ENCODE measurements at places on chromosomes 3 and 15.

DNA sequence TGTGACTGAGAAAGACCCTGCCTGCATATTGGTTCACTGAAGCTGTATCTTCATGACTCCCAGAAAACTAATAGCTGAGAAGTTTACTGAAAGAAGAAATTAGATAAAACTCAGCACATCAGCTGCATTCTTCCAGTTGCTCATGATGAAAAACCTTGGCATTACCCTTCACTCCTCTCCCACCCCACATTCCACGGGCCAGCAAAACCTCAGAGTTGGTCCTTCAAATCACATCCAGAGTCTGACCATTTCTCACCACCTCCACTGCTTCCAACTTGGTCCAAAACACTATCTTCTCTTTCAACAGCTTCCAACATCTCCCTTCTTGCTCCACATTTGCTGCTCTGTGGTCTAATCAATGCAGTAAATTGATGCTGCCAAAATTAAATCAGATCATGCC, 97.1 kb downstream of the CD47 start:
- DNase-seq, result no peak

GRCh38 chr3:42117175-42118008, 26.2 kb downstream of the TRAK1 start:
- DNase-seq, result no peak

- DNase-seq, result no peak
These were observed 25.0 kb downstream of the DNAH1 start for GRCh38 chr3:52341123-52341522.

- DNase-seq, result no peak
These were observed 393.1 kb upstream of the CDIN1 start for GRCh38 chr15:36186376-36186775.

DNA sequence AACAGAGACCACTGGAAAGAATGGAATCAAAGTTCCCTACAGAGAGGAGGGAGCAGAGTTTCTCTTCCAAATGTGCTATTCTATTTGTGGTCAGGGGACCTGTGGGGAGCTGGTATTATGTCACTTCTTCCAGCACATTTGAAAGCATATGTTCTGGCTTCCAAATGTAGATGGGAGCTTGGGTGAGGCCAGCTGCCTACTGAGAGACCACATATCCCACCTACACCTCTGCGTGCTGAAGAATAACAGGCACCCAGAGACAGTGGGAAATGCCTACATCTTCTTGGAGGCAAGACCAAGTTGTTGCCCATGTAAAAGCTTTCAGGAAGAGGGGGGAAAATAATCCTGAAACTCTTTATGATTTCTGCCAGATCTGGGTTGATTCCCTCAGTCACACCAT, 286.8 kb upstream of the UMPS start:
- DNase-seq, result no peak

- no peak for DNase-seq
These were observed 341.4 kb downstream of the NAALADL2 start for GRCh38 chr3:175200391-175201095.

GRCh38 chr3:184277366-184277765, 1.5 kb downstream of the ECE2 start:
- DNase-seq, result no peak
